Urinary bladder (tissue), 4 donors: ENCODE measurements at places on chromosomes 7 and 10. TPM values are rescaled to one million over a fixed set of nuclear protein-coding genes. Genes with fewer than 3 reads are reported as not detected.

The POLR2J3 gene
- 46.1 TPM for total RNA-seq

The PNLIP gene
- total RNA-seq = not detected

- DNase-seq = no peak
These were observed 123.6 kb downstream of the CCSER2 start for GRCh38 chr10:84452003-84452402.

- no peak for DNase-seq
These were observed 66.8 kb upstream of the DNAJB6 start for GRCh38 chr7:157270060-157270444.

The ADARB2 gene
- total RNA-seq = 0.26 TPM

The MYOZ1 gene
- 11.5 TPM for total RNA-seq
